ENCODE measurements at places on chromosomes 4 and X.
A peak's percentile ranks its signal among the peaks of the same experiment; 100 is the strongest.

- DNase-seq = no peak
These were observed 1.9 kb upstream of the DGAT2L6 start for GRCh38 chrX:70175338-70175737.

DNA sequence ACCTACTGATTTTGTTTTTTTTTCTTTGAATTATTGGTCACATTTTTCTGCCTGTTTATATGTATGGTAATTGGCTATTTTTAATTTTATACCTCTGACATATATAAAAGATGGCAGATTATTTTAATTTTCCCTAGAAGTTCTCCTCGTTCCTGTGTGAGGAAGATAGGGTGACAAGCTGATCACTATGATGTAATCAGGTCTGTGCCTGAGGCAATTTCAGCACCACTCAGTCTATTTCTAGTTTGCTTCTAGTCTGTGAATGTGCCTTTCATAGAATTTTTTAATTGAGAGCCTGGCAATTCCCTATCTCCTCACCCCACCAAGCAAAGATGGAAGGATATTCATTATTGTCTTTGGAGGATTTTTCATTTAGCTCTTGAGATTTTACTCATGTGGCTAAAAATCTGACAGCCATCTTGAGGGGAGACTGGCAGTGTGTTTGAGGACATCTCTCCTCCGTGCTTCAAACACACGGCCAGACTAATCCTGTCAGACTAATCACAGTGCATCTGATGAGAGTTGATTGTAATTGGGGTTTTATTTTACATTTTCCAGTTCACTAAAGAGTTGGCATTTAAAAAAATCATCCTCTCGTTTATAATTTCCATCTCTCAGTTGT is 500.3 kb downstream of the TRIML1 start:
- DNase-seq = no peak

DNA sequence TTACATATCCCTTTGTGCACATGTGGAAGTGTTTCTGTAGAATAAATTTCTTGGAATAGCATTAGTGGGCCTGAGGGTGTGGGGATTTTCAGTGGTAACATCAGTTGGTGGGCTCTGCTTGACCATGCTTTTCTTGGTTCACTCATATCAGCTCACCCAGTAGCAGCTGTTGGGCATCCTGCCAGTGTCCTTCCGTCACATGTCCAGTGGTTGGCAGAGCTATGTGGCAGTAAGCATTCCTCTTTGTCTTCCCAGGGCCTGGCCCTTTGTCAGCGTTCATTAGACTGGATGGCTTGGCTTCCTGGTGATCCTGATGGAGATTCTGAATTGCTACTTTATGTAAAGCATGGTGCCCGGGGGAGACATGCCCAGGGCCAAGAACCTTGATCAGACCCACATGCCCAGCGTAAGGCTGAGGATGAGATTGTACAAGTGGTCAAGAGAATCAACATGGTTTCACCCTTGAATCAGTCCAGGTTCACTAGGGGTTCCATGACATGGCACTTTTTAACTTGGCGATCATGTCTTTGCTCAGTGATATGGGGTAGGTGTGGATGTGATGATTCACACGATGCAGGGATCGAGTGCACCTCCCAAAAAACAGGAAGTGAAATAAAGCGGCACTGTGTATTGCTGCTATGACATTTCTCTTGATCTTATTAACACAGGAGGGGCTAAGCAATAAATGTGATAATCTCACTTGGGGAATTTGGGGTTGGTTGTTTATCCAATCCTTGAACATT is 72.1 kb upstream of the IGFBP7 start:
- no peak for DNase-seq

DNA sequence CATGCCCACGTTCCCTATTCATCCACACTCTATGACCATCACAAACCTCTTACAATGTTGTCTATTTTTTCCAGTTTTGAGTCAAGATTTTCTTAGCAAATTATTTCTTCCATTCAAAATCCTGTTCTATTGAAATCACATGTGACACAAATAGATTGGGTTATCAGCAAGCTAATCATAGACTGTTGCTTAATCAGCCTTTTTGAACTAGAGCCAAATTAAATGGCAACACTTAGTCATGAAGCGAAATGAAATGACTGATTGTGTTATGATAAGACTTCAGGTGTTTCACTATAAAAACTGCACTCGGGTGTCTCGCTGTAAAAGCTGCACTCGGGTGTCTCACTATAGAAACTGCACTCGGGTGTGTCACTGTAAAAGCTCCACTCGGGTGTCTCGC is 890.0 kb upstream of the FRG1 start:
- no peak for DNase-seq

DNA sequence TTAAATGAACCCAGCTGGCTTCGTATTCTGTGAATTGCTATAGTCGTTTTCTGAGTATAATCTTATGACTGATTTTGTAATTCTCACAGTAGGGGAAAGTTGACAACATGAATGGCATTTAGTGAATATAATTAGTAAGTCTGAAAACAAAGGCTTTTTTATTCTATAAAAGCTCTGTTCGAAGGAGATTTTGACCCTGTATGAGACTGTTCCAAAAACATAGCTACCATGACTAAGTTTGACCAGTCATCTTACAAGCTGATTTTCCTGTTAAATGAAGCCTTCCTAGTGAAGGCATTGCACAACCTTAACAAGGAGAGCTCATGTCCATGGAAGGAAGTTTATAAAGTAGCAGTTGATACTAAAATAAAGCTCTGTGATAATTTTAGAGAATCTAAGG is 242.3 kb downstream of the RPA4 start:
- DNase-seq = peak; percentile 29

DNA sequence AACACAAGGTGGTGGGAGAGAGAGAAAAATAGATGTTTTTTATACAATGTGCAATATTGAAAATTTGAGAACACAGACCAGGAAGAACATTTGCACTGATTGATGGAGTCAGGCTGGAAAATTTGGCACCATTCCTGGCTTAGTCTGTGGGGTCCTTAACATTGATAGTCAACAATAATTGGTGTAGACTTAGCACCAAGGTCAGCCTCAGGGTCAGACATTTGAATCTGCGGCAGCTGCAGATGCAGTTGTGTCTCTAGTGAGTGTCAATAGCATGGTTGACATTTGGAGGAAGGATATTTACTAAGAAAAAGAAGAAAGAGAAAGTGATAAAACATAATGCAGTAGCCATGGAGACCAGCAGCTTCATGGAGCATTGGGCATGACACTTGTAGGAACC is 31.5 kb upstream of the GLRA3 start:
- DNase-seq = no peak

DNA sequence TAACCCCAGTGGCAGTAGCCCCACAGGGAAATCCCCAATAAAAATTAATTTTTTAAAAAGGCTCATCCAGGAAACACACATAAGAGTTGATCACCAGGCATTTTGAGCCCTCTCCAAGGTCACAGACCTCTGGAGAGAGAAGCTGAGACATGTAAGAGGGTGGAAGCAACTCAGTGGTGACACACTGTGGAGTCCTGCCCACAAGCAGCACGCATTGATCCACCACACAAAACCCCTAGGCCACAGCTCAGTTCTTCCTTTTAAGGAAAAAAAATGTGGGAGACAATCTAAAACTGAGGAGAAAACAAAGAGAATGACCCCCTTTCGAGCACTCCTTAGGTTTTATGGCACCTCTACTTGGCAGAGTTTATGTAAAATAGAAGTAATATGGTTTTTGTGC is 71.7 kb upstream of the S100G start:
- peak; percentile 64 for DNase-seq

DNA sequence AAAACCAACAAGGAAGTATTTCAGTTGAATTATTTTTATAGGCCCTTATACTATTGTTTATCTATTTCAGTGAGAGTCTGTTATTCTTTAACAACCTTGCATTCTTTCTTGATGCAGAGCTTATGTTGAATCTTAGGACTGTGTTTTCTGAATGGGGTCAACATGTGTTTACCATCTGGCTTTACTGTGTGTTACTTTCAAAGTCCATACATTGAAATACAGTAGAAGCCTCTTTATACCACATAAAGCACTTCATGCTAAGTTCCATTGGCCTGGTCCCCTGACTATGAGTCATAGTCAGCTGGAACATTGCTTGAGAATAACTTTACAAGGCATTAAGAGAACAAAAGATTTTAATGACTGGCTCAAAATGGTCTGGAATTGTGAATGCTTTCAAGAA is 152.6 kb downstream of the GASK1B start:
- DNase-seq = peak; percentile 89

DNA sequence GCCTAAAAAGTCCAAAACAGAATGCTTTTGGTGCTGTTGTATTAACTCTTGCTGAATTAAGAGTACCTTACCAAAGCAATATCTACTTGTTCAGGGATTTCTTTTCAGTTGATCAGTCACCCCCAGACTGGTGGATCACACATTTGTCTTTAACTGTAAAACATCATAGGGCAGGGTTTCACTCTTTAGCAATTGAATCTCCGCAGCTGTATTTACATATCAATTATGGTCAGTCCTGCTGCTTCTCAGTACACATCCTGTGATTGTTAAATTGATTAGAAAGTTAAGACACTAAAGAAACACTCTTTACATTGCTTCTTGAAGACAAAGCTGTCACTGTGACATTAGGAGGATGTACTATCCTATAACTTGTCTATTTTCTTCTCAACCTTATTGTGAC is 277.1 kb upstream of the ADGRL3 start:
- DNase-seq = no peak

GRCh38 chr4:114734594-114734993 is 136.0 kb downstream of the UGT8 start:
- peak; percentile 33 for DNase-seq

- DNase-seq = no peak
These were observed 88.6 kb downstream of the IRF2 start for GRCh38 chr4:184385705-184386141.

DNA sequence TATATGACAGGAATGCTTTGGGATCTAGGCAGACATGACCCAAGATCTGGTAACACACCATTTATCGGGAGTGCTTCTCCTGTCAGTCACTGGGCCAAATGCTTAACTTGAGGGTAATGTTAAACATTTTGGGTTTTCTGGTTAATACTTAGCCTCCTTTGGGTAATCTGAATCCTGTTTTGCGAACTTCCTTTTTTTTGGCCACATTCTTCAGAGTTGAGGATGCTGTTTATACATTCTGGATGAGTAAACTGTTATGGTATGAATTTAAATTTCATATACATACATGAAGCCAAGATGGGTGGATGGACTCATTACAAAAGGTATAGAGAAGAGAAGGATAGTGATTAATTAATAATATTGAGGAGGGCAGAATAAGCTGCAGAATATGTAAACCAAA is 36.1 kb downstream of the MID1IP1 start:
- DNase-seq = no peak

DNA sequence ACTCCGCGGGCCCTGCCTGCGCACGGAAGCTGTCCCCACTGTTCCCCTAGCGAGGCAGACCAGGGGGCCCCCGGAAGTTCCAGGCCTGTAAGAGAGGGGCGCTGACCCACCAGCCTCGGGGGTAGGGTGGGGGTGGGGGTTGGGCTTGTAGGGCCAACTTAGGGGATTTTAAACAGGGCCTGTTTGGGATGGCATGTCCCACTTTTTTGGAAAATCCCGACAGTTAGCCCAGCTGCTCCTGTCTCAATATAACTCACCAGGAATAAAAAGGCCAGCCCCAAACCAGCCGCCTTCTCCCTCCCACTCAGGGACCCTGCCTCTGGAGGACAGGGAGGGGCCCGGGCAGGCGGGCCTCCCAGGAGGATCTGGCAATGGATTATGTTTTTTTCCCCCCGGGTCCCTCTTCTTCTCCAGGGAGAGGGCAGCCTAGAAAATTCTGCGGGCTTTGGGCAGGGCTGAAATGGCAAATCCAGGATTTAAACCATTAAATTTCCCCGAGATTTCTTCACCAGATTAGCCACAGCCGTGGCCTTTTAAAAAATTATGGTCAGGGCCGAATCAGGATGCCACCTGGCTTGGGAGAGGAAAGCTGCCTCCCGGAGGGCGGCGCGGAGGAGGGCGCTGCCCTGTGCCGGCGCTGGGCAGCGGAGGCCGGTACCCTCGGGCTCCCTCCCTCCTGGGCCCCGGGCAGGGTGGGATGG is 957 bp downstream of the PPP2R2C start:
- DNase-seq = no peak

DNA sequence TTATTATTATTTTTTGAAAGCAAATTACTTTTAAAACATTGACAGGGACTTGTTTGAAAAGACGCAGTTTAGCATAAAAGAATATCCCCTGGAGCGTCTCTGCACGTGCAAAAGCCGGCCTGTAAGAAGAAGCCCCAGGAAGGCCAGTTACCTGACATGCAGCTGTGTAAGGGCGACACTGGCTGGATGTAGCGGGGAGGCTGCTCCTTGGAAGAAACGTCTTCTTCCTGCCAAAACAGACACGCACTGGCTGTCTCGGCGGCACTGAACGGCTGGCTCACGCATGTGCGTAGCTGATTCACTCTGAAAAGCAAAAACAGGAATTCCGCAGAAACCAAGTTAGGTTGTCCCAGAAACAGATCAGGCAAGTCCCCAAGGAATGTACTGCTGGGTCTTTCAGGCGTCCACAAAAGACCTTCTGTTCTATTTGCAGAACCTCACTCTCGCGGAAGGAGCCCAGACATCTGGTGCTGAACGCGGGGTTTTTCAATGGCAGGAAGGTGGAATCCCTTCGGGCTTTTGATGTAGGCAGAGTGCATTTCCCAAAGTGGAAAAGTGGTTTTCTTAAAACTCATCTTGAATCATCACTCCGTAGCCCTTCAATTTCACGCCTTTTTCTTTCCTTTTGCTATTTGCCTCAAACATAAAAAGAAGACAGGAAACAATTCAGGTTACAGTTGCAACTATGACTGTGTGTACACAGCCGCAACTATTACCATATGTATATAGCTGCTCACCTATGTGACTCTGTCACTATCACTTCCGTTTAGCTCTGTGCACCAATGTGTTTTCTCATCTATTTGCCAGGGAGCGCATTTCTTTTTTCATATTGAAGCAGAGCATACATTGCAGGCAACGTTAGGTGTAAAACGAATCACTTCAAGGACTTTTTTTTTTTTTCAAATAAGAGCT is 38.1 kb upstream of the ARSH start:
- peak; percentile 52 for DNase-seq

- no peak for DNase-seq
These were observed 342.7 kb downstream of the PDGFC start for GRCh38 chr4:156628858-156629257.

- DNase-seq = no peak
These were observed 185.7 kb downstream of the UNC5C start for GRCh38 chr4:95362906-95363558.

- DNase-seq = no peak
These were observed 22.0 kb upstream of the PHKA2 start for GRCh38 chrX:19005909-19006308.

DNA sequence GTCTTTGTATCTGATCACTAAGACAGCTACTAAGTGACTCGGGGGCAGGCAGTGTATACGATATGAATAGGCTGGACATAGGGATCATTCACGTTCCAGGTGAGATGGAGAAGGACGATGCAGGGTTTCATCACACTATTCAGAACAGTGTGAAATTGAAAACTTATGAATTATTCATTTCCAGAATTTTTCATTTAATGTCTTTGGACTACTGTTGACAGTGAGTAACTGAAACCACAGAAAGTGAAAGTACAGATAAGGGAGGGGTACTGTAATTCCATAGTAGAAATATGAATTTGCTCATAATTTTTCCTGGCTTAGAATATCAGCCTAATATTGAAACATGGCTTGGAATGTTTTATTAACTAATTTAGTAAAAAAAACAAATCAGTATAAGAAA is 24.4 kb downstream of the TMEM144 start:
- no peak for DNase-seq

- DNase-seq = no peak
These were observed 67.2 kb downstream of the BLTP1 start for GRCh38 chr4:122219356-122219755.

Data from EH (cell line).